Activated naive CD4-positive, alpha-beta T cell treated with anti-CD3 and anti-CD28 coated beads, Interleukin-2, amount 50 U/mL, for 16 hours (primary cell): ENCODE measurements at places on chromosomes 6 and 20.

DNA sequence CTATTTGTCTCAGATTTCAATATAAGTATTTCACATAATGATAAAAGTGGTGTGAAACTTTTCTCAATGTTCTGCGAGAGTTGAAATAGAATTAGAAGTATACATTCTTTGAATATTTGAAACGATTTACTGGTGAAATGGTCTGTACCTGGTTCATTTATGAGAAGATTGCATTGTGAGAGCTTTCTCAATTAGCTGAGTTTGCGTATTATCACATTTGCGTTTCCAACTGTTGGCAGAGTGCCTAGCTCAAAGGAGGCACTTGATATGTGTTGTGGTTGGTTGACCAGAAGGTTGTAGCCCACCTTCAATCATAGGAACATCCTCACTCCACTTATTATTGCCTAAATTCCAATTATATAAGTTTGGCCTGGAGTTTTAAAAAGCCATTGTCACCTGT lies 58.8 kb upstream of the EXOC2 start:
- DNase-seq: no peak

- peak; percentile 72 for DNase-seq
These were observed 85.7 kb upstream of the NEDD9 start for GRCh38 chr6:11317885-11318771.

- no peak for DNase-seq
These were observed 49.3 kb downstream of the SIRPA start for GRCh38 chr20:1944345-1945091.

GRCh38 chr6:41690541-41691330 lies 44.7 kb downstream of the TFEB start:
- DNase-seq: no peak

- no peak for DNase-seq
These were observed 25.3 kb downstream of the TBC1D7 start for GRCh38 chr6:13302751-13303667.

DNA sequence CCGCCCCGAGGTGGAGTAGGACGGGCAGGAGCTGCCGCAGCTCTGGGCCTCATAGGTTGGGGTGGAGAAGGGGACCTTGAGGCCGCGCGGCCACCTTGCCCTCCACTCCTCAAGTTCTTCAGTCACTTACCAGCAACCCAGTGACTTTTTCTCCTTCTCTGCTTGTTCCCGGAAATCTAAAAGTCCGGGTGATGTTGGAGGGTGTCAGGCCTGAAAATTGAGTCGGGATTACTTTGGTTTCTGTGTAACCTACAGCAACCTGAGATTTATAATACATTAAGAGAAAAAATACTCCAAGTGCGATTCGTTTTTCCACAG lies 338 bp downstream of the RWDD1 start:
- no peak for DNase-seq

DNA sequence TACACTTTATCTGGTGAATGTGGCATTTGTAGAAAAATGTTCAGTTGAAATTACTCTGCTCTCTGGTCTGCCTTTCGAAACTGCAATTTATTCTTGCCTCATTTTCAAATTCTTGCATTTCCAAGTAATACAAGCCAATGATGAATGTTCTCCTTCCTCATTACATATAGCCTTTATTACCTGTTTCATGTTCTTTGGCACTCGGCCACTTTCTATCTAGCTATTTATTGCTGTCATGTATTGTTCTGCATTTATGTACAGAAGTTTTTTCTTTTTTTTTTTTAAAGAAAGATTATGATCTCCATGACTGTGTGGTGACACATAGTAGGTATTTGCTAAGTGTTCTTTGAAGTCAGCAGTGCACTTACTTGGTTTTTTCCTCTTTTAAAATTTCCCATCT lies 261.4 kb downstream of the ZFAND3 start:
- DNase-seq: no peak

DNA sequence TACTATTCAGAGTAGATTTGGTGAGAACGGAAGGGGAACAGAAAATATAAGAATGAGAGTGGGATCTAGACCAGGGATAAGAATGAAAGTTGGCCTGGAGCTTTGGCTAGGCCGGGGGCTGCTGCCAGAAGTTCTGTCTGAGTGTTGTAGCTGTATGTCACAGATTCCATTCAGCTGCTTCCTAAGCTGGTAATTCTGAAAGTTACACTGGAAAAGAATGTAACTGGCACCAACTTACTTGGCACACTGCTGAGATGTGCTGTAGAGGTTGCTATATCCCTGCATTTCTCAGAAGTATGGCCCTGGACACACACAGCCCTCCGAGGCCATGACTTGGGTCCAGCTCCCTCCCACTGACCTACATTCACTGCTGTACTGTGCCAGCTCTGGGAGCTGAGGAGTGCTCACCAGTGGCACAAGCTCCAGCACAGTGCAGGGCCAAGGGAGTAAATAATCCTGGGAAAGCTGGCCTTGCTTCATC lies 25.8 kb upstream of the TMEM217 start:
- no peak for DNase-seq

- peak; percentile 19 for DNase-seq
These were observed 770 bp downstream of the TCF19 start for GRCh38 chr6:31158863-31159855.

- DNase-seq: no peak
These were observed at the start of gene GATA5 for GRCh38 chr20:62475772-62476055. Gene GATA5 (minus strand): TSS chr20:62475995. CDS start chr20:62475521, 474 bp downstream.

DNA sequence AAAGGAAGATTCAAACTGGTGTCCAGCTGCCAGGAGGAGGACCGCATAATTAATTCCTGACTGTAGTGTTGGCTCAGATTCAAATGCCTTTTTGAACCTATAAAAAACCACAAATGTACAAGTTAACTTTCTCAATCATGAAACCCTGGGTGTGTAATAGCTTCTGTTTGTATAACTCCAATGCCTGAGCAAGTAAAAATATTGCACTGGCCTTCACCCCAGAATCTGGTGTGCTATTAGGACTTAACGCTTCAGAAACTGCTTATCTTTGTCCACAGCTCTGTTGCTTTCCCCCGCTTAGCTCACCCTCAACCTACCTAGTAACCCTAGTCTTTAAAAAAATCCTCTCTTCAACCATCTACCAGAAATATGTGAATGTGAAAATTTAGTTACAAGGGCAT lies 119.1 kb upstream of the MAP7 start:
- DNase-seq: no peak

DNA sequence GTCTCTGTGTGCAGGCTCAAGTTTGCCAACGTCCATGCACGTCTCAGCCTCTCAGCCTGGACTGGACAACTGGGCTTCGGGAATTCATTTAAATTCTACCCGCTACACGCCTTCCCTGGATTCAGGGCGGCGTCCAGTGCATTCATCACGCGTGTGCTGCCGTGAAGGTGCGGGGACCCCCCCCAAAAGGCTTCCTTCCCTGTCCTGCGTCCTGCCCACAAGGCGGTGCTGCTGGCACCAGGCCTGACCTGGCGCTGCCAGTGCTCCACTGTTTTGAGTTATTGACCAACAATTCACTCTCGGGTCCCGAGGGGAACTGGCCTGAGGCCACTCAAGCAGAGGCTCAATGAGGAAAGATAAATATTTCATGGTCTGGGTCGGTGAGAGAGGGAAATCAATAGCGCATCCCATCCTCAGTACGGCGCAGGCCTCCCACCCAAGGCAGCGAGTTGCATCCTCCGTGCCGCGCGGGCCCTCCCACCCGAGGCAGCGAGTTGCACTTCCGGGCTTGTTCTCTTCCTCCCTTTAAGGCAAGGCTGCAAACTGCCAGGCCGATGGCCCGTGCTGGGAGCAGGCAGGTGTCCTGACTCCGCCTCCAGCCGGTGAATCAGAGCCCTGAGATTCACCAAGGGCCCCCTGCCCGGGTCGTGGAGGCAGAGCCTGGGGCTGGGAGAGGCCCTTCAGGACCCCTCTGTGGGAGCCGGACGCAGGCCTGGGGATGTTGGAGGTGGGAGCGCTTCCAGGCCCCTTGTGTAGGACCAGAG lies 22.8 kb upstream of the BHLHE23 start:
- no peak for DNase-seq

- DNase-seq: peak; percentile 62
These were observed 25.1 kb downstream of the MYBL2 start for GRCh38 chr20:43691928-43692524.

GRCh38 chr6:81293896-81294295 lies 458.6 kb downstream of the TENT5A start:
- no peak for DNase-seq

GRCh38 chr20:7770578-7770977 lies 169.7 kb downstream of the HAO1 start:
- no peak for DNase-seq

GRCh38 chr6:56556751-56557540 lies 85.7 kb downstream of the DST start:
- DNase-seq: no peak

- DNase-seq: no peak
These were observed 368.0 kb downstream of the QKI start for GRCh38 chr6:163782436-163783003.

- no peak for DNase-seq
These were observed 333.0 kb downstream of the RFPL4B start for GRCh38 chr6:112680091-112680490.

DNA sequence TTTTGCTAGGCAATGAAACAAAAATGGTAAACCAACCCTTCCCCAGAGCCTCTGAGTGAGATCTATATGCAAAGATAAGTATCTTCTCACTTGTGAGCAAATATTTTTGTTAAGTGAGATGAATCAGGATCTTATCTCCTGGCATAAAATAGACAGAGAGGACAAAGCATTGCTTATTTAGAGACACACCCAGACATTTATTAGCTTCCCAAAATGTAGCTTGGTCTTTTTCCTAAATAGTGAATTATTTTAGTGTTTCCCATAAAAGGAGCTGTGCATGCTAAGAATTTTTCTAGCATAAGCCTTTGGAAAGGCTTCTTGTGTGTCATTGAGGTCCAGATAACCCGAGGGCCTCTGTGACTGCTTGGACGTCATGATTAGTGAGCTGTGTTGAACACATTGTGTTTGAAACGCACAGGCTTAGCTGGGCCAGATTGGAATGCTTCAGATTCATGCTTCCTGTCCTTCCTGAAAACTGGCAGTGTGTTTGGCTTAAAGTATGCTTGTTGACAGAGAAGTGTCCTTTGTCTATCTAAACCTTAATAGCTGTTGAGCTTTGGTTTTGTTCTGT lies 16.5 kb downstream of the MTHFD1L start:
- DNase-seq: no peak

- no peak for DNase-seq
These were observed 111.7 kb downstream of the CD24 start for GRCh38 chr6:106862858-106863257.

GRCh38 chr6:90253631-90254030 lies 43.0 kb downstream of the BACH2 start:
- no peak for DNase-seq

DNA sequence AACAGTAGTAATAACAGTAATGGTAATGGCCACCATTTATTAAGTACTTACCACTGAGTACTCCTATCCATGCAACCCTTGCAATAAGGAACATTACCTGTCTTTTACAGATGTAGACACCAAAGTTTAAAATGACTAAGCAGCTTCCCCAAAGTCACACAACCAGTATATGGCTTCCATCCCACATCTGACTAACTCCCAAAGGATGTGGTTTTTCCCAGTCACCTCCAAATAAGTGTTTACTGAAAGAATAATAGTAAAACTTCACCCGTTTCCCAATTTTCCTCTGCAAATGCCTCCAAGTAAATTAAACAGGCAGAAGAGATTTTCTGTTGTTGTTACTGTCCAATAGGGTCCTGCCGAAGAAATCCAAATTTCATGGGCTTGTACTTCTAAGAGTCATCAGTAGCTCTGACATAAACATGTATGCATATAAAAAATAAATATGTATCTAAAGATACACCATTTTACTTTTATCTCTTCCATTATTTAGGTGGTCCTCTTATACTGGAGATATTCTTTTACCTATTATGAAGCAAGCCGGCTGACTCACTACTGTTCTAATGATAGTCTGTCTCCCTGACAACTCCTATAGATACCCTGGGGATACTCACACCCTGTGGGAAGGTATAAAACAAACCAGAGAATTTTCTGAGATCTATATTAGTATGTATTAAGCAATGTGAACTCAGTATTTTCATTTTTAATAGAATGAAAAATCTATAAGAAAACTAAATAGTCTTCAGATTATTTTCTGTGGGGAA lies 77.9 kb upstream of the ID4 start:
- no peak for DNase-seq

GRCh38 chr6:80566361-80566760 lies 459.9 kb downstream of the BCKDHB start:
- DNase-seq: no peak
